ENCODE measurements at places on chromosomes 11 and 22.

DNA sequence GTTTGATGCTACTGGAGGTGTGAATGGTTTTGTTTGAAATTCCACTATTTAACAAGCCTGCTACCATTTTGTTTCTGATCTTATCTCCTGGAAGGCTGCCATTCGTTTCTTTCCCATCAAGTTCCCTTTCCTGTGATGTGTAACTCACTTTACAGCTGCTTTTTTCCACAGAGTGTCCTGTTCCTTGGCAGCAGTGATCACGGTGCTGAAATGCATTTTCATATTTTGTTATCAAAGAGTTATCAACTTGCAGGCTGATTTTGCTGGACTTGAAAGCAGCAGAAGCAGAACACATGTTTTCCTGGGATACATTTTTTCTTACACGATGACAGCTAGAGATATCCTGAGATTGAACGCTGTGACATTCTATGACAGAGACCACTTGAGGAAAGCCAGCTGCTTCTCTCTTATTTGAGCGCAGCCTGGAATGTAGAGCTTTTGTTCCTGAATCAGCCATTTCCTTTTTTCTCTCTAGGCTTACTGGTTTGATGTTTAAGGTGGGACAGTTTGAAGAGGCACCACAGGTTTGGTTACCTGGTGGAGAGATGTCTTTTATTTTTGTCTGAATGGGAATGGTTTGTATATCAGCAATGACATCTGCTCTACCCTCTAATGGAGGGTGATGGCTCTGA is 34.7 kb downstream of the PRR14L start:
- no peak for DNase-seq

GRCh38 chr22:26724414-26724813 is 67.0 kb downstream of the MIAT start:
- no peak for DNase-seq

GRCh38 chr22:25482868-25483639 is 81.4 kb upstream of the GRK3 start:
- no peak for DNase-seq

DNA sequence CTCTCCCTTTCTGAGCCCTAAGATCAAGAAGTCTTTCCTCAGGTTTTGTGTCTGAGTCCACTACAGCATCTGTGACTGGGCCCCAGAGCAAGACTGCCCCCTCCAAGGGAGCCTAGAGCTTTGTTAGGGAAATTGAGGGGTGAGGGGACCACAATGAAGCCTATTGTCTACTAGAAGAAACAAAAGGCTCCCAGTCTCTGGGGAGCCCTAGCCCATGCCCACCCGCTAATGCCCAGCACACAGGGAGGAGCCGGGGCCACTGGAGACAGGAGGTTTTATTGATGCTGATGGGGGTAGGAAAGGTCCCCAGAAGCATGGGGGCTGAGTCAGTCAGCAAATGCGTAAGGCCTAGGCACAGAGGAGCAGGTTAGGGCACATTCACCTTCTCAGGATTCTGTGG is 14.0 kb downstream of the RHOG start:
- DNase-seq = no peak

DNA sequence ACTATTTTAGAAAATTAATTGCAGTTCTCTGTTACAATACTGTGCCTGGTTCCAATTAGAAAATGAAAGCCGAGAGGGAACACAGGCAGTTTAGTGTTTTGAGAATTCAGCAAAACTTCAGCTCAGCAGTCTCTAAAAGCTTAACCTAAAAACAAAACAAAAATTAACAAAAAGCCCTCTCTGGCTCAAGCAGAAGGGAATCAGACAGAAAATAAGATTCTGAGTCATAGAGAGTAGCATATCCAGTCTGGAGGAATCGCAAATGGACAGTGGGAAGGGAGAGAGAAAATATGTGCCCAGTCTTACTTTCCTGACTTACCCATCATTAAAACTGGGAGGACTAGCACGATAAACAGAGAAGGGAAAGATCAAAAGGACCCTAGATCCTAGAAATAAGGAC is 38.1 kb upstream of the CHRM4 start:
- DNase-seq = no peak

- DNase-seq = no peak
Observed at GRCh38 chr22:41983513-41984405, 14.5 kb downstream of the SEPTIN3 start.

GRCh38 chr11:5486003-5486402 is 2.5 kb upstream of the OR52D1 start:
- no peak for DNase-seq

DNA sequence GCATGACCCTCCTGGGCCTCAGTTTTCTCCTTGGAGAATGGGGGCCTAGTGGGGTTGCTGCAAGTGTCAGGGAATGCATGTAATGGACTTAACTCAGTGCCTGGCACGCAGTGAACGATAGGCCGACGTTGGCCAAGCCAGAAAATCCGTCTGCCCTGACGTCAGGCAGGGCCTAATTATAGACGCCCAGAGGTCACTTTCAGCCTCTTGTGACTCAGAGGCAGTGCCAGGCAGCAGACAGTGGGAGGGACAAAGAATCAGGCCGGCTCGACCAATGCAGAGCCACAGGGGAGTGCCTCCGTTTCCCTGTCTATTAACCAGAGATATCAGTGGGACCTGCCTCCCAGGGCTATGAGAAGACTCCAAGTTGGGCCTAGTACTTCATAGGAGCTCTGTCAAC is 115.0 kb downstream of the MN1 start:
- DNase-seq = no peak

GRCh38 chr11:128625326-128625725 is 38.0 kb upstream of the ETS1 start:
- no peak for DNase-seq

- DNase-seq = no peak
Observed at GRCh38 chr11:44637487-44637886, 72.0 kb downstream of the CD82 start.

GRCh38 chr22:32477596-32477995 is 3.0 kb downstream of the FBXO7 start:
- no peak for DNase-seq

DNA sequence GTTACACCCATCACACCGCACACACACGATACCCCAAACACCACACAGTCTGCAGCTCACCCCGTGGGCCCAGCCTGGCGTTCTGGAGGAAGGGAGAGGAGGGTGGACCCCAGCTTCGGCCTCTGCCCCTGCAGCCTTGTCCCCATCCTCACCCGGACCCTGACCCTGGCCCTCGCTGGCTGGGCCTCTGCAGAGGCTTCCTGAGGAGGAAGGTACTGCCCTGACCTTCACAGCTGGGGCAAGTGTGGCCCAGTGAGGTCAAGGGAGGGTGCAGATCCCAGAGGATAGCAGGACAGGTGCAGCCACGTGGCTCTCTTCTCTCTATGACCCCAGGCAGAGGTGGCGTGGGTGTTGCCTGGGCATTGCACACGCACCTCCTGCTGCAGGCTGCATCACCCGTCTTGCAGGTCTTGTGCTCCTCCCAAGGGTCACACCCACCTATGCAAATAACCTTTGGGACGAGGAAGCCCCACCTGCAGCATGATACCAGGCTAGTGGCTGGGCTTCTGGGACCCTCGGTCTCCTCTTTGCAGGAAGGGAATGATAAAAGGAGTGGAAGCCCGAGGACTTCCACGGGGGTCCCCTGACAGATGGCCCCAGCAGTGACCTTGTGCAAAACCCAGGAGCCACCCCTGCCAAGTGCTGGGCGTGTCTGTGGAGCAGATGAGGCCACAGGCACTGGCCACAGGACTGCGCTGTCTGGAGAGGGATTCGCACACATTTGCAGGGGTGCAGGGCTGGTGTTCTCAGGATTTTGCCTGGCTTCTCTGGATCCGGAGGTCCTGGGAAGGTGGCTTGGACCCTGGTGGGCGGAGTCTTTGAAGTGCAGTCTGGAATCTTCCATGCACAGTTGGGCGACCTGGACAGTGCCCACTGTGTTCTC is 1241.5 kb downstream of the BRD1 start:
- DNase-seq = no peak

DNA sequence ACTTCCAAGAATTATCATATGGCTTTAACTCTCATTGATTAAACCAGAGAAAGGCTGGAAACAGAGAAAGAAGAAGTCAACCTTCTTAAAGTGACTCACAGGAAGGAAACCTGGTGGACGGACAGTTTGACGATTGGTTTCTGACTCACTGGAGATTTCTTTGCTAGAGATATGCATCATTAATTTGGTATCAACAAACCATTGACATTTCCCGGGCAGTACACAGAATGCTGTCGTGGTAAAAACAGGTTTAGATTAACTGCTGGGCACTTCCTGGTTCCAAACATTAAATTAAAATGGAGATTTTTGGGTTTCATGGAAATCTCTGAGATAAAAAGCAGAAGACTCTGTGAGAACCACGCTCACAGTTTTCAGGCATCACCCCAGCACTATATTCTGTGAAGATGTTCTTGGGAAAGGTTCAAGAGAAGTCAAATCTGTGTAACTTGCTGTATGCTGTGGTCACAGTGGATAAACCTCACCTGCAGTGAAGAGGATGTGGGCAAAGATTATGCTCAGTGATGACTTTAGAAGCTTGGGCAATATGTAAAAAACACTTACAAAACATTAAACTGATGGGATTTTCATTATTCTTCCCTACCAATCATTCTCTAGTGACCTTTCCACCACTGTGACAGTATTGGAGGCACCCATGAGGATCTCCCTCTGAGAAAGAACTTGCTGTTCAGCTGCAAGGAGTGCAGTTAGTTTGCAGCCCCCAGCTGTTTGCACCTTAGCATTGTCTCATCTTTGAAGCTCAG is 61.1 kb upstream of the CD44 start:
- DNase-seq = peak; percentile 69
